ENCODE measurements at places on chromosomes 5 and 9.
A peak's percentile ranks its signal among the peaks of the same experiment; 100 is the strongest.

DNA sequence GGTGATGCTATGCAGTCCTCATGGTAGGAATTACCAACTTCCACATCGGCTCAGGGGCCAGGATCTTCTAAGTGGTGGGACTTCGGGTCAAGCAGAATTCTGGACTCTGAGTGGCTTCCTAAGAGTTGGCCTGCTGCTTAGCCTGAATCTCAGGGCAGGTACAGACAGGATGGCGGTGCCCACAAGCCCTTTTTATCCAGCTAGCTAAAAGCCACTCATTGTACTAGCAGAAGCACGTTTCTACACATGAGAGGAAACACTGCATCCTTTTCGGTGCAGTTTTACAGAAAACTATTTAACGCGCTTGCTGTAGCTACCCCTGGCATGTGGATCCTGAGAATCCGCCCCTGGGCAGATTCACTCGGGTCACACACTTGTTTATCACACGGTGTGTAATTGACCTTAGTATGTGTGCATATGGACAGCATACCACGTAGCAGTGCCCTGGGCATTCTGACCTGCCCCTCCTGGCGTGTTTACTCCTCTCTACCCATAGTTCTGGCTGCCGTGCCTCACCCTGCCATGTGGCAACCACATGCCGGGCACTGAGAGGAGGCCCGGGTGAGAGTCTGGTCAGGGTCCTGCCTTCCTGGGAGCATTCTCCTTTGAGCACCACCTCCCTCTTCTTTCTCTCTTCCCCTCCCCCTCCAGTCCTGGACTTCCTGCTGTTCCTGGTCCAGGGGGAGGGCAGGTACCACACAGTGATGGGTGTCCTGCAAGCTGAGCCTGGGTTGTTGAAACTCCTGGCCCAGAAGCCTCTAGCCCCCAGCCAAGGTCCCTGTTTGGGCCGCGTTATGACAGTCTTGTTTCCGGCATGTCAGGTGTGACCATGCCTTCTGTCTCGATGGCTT is 65.9 kb downstream of the DAB2IP start:
- DNase-seq: peak; percentile 43

DNA sequence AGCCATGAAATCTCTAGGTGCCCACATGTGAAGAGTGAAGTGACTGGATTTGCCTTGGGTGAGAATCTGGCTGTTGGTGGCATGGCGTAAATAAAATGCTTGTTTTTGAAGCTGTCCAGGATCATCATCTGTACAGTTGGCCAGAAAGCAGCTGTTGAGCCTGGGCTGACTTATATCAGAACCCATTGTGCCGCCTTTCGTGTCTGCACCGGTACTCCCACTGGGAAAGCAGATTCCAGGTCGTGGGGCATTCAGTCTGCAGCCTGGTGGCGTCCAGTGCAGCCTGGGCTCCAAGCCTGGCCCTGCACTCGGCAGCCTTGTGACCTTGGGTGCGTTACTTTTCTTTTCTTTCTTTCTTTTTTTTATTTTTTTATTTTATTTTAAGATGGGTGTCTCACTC is 27.8 kb downstream of the PRRC2B start:
- DNase-seq: no peak

DNA sequence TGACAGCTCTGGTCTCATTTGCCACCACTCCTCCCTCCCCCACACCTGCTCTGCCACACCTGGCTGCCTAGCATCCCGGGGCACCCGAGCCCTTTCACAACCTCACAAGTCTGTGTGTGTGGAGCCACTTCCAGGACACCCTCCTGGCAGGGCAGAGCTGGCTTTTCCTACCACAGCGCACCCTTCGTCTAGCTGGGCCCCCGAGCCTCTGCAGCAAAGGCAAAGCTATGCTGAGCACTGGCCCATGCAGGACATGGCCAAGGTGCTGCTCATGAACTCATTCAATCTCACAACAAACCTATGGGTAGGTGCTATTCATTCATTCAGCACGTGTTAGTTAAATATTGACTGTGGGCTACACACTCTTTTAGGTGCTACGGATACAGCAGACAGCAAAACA is 43.4 kb downstream of the DUSP1 start:
- DNase-seq: no peak

- DNase-seq: no peak
These were observed 830.9 kb downstream of the MAT2B start for GRCh38 chr5:164336276-164336675.

GRCh38 chr5:78232163-78232562 is 62.3 kb downstream of the AP3B1 start:
- no peak for DNase-seq

DNA sequence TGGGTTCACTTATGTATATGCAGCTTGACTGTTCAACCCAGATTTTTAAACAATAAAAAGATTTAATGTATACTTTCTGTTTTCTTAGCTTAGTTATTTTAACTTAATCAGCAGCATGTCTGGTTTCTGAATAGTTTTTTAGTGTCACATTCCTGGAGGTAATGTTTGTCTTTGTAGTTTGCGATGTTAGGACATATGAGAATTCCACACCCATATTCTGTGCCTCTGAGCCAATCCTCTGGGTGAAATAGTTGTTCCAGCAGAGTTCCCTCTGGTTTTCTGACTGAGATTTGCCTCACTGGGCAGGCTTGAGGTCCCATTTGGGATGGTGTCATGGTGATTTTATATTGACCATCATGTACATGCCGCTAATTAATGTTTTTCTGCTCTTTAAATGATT is 48.6 kb downstream of the INIP start:
- DNase-seq: no peak

GRCh38 chr9:134575103-134575900 is 66.3 kb upstream of the COL5A1 start:
- no peak for DNase-seq

- no peak for DNase-seq
These were observed 193.2 kb upstream of the MAP3K1 start for GRCh38 chr5:56622141-56622540.

DNA sequence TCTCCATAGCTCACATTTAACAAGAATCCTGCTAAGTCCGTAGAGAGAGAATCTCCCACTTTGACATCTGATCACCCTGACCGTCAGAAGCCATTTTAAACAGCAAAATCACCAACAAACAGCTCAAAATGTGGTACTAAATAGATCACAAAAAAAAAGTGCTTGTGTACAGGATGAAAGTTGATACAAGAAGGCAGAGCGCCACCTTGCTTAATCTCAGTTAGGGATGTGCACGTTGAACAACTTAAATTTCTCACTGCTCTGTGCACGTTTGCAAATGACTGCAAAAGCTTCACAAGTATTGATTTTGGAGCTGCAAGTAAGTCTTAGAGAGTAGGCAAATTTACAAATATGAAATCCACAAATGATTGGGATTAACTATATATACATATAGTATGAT is 63.1 kb upstream of the NREP start:
- DNase-seq: peak; percentile 7

DNA sequence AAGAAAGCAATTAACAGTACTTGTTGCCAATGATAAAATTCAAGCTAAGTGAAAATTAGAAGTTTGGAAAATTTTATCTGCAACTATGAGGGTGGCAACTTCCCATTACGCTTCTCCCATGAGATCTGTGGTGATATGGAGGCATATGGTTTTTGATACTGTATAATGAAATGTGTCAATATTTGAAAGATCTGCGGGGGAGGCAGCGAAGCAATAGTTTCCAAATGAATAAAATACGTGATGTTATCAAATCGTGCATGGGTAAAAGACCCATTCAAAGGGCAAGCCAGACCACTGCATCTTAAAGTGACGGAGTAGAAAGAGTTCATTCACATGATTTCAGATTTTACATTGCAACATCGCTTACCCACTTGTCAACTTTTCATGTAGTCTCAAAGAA is 20.9 kb upstream of the BOD1 start:
- DNase-seq: no peak

Data from NCI-H69 (cell line).